Stimulated activated CD4-positive, alpha-beta T cell treated with anti-CD3 and anti-CD28 coated beads, TNF-alpha, amount 100 ng/mL, for 4 hours (primary cell): ENCODE measurements at places on chromosomes 5 and 9.

GRCh38 chr5:154967421-154968024 is 26.6 kb downstream of the MRPL22 start:
- no peak for DNase-seq

DNA sequence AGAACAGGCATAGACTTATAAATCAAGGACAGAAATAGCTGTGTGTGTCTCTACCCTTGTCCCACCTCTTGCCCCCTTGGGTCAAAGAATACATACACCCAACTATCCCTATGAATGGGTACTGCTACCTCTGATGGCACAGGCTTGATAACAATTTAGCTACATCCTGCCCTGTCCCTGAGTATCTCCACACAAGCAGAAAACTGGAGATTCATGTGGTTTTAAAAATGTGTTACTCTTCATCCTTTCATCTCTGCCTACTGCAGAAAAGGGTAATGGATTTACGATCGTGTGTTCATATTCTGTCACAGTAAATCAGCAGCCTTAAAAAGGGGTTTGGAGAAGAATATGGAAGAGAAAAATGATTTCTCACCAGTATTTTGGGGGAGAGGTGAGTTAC is 49.2 kb upstream of the NREP start:
- no peak for DNase-seq

DNA sequence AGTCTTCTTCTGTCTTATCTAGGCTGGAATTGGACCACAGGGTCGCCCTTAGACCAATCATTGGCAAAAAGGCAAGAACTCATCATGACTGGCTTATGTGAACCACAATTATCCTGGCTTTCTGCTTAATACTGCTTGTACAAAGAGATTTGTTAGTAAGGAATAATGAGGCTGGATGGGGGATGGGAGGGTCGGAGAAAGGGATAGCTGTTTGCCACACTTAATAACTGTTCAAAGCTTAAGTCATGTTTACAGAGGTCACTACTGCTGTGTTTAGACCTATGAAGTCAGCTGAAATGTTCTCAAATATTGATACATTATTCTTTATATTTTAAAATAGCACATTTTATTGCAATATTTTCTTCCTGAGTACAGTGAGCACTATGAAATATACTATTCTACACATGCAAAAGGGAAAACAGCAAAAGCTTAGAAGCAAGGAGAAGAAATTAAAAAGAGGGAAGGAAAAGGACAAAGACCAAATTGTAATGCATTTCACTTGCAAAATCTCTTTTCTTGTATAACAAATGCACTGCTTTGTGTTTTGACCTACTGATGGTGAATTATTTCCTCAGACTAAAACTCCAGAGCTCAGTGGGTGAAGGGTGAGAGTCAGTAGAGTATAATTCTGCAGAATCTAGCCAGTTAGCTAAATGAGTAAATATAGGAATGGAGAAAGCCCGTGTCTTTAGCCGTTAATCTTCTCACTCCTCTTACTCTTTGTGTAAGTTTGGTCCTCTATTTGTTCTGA is 404.9 kb upstream of the ZNF608 start:
- DNase-seq = no peak

DNA sequence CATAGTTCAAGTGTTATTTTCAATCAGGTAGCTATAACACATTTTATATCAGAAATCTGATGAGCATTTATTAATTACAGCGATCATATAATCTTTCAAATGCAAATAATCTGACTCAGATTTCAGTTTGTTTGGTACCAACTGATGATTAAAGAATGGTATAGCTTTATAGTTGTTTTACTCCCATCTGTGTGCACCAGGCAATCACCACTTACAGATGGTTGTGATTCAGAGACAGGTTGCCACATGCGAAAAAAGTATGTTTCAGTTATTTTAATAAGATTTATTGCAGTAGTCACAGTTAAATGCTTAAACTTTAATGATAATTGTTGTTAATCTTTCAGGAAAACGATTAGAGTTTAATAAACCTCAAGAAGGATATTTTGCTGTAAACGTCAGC is 155.1 kb upstream of the ARRDC3 start:
- no peak for DNase-seq

DNA sequence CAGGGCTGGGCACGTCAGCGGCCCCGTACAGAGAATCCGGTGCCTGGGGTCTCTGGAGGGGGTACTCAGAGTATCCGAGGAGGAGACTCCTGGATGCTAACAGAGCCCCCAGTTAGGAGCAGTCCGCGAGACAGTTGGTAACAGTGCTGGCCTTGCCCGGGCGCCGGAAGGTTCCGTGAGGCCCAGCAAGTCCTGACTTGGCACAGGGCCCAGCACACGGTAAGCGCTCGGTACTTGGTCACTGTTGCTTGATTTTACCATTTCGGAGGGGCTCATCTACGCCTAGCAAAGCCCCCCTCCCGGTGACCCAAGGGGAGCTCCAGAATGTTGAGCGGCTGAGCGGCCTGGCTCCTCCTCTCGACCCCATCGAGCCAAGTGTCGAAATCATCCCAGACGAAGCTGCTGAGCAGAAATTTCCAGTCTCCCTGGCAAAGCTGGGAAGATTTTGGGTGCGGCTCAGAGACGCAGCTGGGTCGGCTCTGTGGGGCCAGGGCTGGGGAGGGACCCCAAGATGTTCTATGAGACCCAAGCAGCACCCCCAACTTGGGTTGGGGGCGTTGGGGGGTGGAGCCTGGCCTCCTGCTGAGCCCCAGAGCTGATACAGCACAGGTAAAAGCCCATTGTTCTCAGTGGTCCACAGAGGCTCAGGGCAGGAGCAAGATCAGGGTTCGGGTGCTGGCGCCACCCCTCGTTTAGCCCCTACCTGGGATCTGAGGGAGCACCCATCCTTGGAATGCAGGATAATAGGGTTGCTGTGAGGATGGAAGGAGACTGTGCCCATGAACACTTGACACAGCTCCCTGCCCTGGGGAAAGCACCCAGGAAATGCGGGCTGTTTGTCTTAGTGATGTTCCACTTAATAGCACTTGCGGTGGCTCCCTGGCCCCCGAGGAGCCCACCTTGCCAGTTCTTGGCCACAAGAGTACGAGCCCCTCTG is 137.2 kb downstream of the C9orf50 start:
- DNase-seq = no peak

DNA sequence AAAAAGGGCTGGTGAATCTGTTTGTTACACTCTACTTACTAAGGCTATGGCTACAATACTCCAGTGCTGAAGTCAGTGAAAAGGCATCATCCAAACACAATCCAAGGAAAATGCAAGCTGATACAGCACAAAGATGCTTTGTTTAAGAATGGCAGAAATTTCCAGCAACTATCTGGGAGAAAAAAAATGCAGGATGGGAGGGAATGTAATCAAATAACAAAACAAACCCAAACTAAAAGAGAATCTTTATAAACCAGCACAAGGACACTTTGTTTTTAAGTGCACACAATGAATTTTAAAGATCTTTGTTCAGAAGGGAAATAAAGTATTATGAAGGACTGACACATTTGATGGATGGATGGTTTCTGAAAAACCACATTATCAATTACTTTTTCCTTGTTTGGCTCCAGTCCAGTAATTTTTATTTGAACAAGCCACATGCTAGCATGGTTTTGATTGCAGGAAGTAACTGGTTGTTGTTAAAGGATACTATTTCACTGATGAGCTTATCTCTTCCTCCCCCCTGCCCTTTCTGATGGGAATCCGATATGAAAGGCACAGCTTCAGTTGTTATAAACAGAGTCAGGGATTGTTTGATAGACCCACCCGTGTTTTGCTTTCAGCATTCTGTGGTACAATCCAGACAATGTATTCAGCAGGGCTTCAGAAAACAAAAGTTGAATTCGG is 12.1 kb upstream of the TLE4 start:
- DNase-seq = no peak

DNA sequence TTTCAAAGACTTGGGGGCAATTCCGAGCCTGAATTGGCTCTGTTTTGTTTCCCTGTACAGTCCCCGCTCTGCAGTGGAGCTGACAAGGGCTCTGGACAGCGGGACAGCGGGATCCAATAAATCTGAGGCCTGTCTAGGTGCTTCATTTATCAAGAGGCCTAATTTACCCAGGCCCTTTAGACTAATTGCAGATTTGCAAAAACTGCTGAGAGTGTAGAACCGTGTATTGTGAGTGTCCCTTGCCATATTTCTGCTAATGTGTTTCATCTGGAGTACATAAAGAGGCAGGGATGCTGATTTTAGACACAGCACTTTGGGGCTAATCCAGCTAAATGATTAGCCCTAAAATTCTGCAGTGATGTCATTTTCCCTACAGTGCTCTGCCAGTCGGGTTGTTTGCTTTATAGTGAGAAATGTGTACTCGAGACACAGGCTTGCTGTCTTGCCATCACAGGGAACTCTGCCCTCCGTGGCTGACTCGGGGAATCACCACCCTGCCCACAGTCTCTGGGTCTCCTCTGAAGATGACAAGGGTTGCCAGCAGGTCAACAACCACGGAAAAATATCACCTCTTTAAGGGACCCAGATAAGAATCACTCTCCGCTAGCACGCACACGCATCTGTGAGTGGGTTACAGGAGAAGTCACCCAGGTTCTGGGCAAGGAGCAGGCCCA is 592.0 kb downstream of the BNC2 start:
- no peak for DNase-seq

- no peak for DNase-seq
Observed at GRCh38 chr9:95005278-95006143, 279.0 kb downstream of the AOPEP start.

GRCh38 chr9:92360083-92360482 is 34.3 kb downstream of the CENPP start:
- DNase-seq = no peak

- DNase-seq = no peak
Observed at GRCh38 chr9:134514503-134514902, 127.1 kb upstream of the COL5A1 start.

DNA sequence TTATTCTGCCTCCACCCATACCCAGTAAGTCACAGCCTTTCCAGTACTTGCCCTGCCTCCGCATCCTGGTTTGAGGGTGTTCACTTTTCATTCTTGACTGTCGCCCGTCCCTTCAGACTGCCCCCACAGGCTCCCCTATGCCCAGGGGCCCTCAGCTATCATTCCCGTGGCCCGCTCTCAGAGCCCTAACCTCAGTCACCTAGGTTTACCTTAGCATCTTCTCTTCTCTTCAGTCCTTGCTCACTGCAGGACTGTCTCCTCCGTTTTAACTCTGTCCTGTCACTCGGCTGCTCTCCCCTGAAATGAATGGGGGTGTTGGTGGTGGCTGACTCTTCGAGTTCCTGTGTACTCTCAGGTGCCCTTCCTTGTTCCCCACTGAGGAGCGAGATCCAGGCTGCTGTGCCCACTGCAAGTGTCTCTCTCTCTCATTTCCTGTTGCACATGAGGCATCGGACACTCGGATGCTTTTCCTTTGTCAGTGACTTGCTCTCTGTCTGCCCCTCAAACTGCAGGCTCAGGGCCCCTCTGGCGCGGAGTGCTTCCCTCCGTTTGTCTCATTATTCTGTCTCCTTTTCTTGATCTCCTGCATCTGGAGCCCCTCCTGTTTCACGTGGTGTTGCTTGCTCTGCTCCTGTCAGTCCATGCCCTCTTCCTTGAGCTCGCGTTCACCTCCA is 89.8 kb downstream of the CACNA1B start:
- no peak for DNase-seq

DNA sequence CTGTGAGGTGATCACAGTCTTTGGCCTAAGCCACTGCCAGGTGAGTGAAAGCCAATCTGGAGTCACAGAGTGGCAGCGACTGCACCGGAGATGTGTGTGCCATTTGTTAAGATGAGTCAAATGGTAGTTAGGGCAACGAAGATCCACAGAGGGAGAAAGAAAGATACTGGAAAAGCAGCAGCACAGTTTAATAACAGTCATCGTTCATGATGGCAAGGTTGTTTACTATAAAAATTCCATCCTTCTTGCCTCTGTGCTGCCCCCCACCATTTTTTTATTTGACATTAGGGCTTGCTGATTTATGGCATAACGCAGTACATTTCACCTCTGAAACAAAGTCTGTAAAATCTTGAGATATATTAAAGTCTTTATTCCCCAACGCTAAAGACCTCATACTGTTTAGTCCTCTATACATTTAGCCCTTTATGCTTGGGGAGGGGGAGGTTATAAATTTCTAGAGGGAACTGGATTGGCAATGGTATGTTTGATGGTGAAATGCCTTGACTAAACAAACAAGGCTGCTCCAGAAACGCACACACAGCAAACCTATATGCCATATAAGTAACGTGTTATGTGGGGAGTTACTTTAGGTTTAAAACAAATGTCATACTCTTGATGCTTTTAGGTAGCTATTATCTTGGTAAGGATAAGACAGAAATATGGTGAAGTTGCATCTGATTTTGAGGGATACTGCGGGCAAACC is 55.8 kb upstream of the ABL1 start:
- DNase-seq = no peak

DNA sequence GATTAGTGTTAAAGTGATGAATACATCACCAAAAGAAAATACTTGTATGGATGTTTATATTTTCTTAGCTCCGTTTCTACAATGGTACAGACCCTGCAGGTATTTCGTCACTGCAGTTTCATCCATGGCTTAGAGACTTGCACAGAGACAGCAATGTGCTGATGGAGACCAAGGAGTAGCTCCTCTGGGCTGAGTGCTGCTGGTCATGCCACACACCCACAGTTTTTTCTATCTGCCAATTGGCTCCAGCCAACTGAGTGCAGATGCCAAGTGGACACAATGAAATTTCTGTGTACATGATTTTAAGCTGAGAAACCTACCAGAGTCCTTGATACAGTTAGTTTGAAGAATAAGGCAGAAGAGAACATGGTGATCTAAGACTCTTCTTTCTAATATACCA is 145.9 kb upstream of the ADCY2 start:
- no peak for DNase-seq

- DNase-seq = no peak
Observed at GRCh38 chr5:126965061-126965475, 65.3 kb downstream of the MARCHF3 start.

- DNase-seq = no peak
Observed at GRCh38 chr9:132288361-132288760, 66.4 kb downstream of the SETX start.

DNA sequence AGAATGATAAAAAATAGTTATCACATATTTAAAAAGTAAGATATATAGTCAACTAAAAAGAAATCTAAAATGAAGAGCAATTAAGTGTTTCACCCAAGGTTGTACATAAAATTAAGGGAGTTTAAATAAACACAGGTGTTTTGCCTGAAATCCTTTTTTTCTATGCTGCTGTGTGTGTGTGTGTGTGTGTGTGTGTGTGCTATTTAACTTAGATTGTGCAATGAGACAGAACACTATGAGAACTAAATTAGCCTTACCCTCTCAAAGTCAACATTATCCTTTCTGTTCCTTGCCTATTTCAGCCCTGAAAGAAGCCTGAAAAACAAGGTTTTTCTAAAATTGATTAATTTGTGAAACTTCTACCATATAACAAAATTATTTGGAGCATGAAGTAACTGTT is 516.2 kb downstream of the ELAVL2 start:
- DNase-seq = no peak

- DNase-seq = no peak
Observed at GRCh38 chr5:170380361-170380951, 8.7 kb downstream of the KCNMB1 start.
